ENCODE measurements at places on chromosomes 12 and 14.

- DNase-seq = no peak
Observed at GRCh38 chr12:21998295-21998694, 47.7 kb upstream of the CMAS start.

DNA sequence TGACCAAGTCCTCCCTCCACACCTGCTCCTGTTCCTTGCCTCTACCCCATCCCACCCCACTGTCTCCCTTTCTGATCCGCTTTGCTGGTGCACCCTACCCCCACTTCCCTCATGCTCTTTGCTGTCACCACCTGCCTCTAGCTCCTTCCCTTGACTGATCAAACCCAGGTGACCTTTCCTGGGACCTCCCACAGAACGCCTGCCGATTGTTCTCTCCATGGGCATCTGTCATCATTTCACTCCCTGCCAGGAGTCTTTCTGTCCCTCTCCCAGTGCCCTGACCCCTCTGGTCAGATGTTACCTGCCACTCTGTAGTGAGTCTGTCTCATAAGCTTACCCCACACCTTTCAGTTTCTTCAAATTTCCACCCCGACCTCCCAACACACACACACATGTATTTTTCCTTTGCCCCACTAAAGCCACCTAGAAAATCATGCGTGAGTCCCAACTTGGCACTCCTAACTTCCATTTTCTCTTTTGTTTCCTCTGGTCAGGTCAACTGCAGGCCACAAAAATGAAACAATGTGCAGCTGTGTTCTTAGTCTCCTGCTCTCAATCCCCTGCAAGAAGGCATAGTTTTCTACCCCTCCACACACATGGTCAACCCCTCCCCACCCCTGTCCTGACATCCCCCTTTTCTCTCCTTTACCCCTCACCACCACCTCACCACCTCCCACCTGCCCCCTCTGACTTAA is 229.8 kb downstream of the DPF3 start:
- no peak for DNase-seq

DNA sequence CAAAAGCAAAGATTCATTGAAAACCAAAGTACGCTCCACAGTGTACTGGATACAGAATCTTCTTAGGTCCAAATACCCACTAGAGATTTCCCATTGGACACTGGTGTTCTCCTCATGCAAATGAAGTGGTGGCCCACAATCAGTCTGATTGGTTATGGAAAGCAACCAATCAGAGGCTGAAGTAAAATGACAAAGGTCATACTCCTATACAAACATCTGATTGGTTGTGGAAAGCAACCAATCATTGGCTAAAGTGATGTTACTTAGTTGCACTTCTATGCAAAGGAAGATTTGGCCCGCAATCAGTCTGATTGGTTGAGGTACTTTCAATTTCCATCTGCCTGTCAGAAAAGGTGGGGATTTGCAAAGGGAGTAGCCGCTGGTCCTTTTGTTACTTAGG is 1.3 kb upstream of the WASHC3 start:
- DNase-seq = no peak

- no peak for DNase-seq
Observed at GRCh38 chr12:27913999-27914614, 58.4 kb downstream of the PTHLH start.

DNA sequence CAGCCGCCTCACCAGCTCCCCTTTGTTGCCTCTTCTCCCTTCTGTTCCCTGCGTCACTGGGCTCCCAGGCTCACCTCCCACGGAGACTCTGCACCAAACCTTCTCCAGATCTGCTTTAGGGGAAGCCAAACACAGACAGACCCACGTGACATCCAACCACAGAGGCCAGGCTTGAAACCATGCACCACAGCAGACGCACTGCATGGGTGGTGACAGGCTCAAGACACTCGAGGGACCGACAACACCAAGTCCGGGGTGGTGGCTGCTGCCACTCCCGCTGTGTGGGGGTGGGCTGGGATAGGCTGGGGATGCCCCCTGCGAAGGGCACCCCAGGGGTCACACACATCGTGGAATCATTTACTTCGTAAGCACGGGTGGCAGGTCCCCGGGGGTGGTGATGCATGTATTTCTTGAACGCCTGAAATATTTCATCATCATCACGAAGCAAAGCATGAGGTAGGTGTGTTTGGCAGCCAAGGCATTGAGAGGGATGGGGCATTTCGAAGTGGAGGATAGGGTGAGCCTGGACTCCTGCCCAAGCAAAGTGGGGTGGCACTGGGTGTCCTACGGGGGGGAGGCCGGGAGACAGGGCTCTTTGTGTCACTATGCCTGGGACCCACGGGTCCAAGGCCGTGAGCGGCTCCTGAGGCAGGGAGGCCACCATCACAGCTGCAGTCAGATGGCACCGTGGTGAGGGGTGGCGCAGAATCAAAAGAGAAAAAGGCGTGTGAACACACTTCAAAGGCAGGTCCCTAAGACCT is 66.8 kb upstream of the RFLNA start:
- DNase-seq = peak; percentile 28

GRCh38 chr14:23513818-23514643 is 37.5 kb downstream of the ZFHX2 start:
- DNase-seq = no peak

- peak; percentile 86 for DNase-seq
Observed at GRCh38 chr14:69543341-69544115, 31.1 kb downstream of the CCDC177 start.

DNA sequence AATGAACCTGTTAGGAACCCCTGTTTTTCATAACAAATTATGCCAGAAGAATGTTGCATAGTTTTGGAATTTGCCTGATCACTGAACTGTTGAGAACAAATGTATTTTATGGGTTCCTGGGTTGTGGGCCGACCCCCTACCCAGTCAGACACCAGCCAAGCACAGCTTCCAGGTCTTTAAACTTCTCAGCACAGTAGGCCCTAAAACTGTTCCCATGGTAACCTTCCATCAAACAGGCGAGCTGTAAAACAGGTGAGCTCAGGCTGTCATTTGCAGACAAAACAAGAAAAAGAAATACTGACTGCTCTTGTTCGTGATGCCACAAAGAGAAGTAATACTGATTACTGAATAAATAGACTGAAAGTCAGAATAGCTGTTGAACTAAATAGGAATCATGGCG is 147.0 kb downstream of the PTPRO start:
- no peak for DNase-seq

GRCh38 chr14:61659582-61659981 is 35.7 kb upstream of the HIF1A start:
- no peak for DNase-seq

GRCh38 chr14:89267163-89267562 is 149.9 kb downstream of the FOXN3 start:
- DNase-seq = no peak

- no peak for DNase-seq
Observed at GRCh38 chr12:85280165-85280983, at the start of gene ALX1. ALX1 (plus strand) TSS chr12:85280220; CDS start chr12:85280262, 42 bp downstream.

- DNase-seq = peak; percentile 37
Observed at GRCh38 chr12:48779869-48780268, 9.0 kb downstream of the ADCY6 start.

GRCh38 chr12:60853407-60853806 is 1257.6 kb downstream of the SLC16A7 start:
- no peak for DNase-seq
